ENCODE measurements at places on chromosomes 2 and 18.

- DNase-seq = no peak
These were observed 369.1 kb downstream of the ZNF521 start for GRCh38 chr18:24982831-24983230.

DNA sequence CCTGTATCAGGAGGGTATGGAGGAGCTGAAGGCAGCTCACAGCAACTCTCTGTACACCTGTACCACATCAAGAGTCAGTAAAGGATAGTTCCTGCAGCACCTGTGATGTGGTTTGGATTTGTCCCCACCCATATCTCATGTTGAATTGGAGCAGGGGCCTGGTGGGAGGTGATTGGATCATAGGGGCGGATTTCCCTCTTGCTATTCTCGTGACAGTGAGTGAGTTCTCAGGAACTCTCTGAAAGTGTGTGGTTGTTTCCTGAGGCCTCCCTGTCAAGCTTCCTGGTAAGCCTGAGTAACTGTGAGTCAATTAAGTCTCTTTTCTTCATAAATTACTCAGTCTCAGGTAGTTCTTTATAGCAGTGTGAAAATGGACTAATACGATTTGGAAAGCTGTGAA lies 28.9 kb downstream of the OSBPL1A start:
- no peak for DNase-seq

DNA sequence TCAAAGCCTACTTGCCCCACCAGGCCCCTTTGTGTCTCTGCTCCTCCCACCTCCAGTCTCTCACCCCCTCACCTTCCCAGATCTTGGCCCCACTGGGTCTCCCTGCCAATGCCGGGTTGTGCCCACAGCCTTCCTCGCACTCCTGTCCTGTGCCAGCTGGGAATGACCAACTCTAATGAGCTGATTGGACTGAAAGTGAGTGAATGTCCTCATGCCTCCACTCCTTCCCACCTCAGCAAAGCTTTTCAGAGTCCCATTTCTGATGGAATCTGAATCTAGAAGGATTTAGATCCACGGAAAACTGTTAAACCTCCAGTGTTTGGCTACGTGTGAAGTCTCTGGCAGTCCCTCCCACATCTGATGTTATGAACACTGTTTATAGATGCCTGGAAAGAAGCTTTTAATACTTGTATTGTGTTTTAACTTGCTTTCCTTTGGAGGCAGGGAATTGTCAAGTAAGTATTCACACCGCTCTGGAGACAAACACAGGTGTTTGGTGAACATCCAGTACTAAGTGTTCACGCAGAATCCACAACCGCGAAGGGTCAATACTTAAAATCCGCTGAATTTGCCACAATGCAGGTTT lies 103.9 kb downstream of the RTN4 start:
- no peak for DNase-seq

DNA sequence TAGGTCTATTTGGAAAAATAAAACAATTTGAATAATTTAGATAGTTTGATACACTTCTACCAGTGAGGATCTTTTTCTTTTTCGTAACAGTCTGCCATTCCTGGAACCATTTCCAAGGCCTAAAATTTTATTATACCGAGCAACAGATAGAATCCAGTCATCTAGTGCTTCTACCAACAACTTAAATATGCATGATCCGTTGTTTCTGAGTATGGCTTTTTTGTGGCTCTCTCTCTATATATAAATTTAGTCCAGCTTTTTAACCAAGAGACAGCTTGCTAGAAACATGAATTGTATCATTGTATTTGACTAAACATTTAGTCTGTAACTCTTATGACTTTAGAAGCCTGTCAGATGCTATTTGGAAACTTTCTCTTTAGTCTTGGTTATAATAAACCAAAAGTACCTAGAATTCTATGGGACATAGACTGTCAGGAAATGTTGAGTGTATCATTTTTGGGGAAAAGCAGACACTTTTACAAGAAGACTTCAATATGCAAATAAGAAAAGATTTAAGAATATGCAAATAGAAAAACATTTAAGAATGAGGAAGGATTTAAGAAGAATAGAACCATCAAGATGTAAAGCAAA lies 161.4 kb downstream of the ZEB2 start:
- DNase-seq = no peak

- no peak for DNase-seq
These were observed 4.9 kb upstream of the WNT10A start for GRCh38 chr2:218875692-218876246.

GRCh38 chr18:71431171-71431570 lies 1113.0 kb downstream of the CBLN2 start:
- DNase-seq = no peak

- no peak for DNase-seq
These were observed 117.6 kb downstream of the FAM124B start for GRCh38 chr2:224284134-224284946.

- no peak for DNase-seq
These were observed 1055.2 kb upstream of the FANCL start for GRCh38 chr2:59296279-59296678.

DNA sequence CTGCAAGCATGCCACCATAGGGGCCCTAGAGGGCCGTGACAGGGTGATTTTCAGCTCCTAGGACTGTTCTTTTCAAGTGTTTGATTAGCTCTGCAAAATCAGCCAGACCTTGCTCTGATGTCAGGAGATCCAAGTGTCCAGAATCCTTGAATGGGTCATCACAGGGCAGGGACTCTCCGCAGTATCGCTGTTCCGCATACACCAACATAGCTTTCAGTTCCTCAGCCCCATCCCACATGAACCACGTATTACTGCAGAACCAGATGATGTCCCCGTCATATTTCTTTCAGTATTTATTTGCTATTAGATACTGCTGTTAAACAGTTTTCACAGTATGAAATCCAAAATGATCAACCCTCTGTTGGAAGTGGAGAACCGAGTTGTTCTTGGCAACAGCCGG lies 46.6 kb upstream of the RFX8 start:
- no peak for DNase-seq

DNA sequence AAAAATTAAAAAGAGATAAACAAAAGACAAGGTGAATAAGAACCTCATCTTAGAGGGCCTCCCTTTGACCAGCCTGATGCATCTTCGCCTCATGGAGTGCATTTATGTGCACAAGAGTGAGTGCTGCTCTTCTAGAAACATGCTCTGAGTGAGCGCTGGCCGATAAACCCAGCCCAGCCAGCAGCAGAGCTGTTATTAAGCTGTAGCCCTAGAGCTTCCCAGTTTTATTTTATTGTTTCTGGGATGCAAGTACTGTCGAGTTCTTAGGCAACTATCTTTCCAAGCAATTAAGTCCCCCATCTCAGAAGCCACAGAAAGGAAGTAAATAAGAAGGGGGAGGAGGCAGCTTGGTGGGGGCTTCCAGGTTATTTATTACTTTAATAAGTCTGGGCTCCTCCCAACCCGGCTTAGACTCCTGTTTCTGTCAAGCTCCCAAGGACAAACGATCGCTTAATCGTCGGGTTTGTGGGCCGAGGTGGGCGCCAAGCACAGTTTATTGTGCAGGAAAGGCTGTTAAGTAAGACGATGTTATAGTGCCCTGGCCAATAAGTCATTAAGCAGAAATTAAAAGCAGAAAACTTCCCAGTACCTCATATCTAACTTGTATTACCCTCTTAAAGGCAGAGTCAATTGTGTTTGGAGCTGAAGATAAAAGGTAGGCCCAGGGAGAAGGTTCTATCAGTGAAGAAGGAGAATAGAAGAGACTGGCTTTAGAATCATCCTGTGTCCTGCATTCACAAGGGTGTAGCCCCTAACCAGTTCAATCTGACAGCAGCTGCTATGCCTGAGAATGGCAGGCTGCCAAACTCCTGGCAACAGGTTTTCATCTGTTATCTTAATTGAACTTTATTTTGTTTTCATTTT lies 176.3 kb downstream of the PIK3C3 start:
- DNase-seq = no peak

DNA sequence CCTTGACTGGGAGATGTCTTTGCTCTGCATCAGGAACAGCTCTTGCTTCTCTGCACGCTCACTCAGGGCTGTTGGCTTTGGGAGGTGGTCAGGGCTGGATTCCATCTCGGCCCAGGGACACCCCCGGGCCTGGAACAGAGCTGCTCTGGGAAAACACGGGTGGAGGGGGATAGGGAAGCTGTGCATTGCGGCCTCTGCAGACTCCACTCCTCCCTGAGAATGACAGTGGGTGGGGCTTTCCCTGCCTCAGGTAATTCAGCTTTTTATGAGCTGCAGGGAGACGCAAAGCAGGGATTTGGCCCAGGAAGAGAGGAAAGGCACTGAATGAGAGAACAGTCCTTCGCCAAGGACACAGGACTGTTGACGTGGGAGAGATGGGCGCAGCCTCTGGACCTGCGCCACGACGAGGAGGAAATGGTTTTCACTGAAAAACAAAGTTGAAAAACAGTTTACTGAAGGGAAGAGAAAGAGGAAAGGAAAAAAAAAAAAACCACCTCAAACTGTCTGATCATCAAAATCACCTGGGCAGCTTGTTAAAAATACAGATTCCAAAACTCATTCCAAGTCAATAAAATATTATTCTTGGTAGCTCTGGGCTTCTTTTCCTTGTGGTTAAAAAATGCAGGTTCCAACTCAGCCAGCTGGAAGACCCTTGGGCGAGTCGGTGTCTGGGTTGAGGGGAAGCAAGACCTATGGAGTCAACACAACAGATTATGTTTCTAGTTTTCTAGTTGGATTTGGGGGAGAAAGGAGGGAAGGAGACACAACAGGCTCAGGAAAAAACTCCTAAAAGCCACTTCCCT lies 194.0 kb downstream of the ZFP36L2 start:
- DNase-seq = no peak

DNA sequence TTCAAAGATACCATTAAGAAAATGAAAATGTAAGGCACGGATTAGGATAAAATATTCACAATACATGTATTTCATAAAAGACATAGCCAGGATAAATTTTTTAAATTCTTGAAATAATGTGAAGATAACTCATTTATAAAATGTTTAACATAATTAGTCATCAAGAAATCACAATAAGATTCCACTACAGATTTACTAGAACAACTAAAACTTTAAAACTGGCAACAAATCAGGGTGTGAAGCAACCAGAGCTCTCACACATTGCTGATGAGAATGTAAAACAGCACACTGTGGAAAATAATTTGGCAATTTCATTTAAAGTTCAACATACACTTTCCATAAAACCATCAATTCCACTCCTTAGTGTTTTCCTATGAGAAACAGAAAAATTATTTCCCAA lies 89.6 kb upstream of the UBE2E3 start:
- DNase-seq = no peak

- no peak for DNase-seq
These were observed 9.1 kb upstream of the UNC80 start for GRCh38 chr2:209762563-209762962.

DNA sequence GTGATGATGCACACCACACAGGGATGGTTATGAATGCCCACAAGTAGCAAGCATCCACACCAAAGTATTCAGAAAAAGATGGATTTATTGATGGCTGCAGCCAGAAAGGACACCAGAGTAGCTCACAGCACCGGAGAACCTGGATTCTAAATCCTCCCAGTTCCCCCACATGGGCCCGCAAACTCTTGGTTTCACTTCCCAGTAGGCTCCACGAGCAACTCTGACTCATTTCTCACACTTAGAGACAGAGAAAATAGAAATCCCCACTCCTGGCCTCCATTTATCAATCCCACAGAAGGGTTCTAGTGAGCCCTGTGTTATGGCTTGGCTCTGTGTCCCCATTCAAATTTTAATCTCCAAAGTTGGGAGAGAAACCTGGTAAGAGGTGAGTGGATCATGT lies 426.7 kb upstream of the MYT1L start:
- DNase-seq = peak; percentile 44

GRCh38 chr2:232336241-232336736 lies 42.3 kb upstream of the ALPP start:
- no peak for DNase-seq

DNA sequence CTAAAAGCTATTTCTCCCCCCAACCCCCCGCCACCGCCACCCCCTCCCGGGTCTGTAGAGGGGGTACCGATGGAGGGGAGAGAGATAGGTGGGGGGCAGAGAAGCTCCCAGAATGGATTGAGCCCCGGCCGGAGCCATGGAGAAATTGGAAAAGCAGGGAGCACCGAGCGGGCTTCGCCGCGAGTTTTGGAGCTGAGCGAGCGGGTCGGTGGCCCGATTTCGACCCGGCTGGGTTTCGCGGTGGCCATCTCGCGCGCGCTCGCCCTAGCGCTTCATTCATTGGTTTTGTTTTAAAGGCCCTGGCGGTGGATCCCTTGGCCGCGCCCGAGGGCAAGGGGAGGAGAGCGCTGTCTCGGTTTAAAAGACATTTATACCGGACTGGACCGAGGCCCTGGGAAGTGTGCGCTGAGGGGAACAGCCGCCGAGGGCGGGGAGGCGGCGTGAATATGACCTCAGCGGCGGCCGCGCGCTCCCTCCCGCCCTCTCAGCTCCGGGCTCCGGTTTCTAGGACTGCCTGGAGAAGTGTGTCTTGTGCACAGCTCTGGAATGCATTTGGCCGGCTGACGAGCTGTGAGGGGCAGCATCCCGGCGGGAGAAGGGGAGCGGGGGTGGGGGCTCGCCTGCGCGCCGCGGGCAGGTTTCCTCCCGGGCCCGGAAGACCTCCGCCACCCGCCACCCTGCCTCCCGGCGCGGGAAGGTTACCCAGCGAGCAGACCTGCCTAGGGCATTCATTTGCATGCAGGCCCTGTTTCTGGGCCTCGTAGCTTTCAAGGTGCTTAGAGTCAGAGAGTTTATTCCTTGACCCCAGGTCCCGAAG lies 1.7 kb upstream of the SMAD7 start:
- peak; percentile 67 for DNase-seq
